Cerebellar cortex (tissue), 1 donor: ENCODE measurements at places on chromosomes 7 and 10.
A peak's percentile ranks its signal among the peaks of the same experiment; 100 is the strongest.

- no peak for DNase-seq
Observed at GRCh38 chr7:154960063-154960790, 42.7 kb downstream of the PAXIP1 start.

GRCh38 chr7:133061792-133062191 is 20.1 kb downstream of the CHCHD3 start:
- no peak for DNase-seq

DNA sequence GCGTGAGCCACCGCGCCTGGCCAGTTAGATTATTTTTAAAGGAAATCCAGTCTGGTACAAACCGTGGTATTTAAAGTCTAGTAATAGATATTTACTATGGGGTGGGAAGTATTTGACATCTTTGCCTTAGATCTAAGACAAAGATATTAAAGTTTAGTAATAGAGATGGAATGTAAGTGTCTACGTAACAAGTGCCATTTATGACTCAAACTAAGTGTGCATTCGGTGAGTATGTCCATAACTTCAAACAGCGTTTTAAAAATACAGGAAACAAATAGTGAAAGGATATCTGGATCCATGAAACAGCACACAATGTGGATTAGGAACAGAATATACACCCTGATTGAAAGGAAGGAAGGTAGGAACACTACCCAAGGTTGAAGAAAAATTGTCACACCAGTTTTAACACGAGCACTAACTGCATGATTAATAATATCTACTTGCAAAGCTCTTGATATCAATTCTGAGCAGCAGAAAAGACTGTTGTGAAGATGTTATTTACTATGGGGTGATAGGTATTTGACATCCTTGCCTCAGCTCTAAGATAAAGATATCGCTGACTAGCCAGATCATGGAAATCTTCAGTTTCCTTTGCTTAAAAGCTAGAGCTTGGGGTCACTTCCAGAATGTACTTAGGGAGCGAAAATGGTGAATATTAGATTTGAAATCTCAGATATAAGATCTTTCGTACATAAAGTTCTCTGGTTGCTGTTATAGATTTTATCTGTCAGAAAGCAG is 48.7 kb downstream of the EPC1 start:
- no peak for DNase-seq

DNA sequence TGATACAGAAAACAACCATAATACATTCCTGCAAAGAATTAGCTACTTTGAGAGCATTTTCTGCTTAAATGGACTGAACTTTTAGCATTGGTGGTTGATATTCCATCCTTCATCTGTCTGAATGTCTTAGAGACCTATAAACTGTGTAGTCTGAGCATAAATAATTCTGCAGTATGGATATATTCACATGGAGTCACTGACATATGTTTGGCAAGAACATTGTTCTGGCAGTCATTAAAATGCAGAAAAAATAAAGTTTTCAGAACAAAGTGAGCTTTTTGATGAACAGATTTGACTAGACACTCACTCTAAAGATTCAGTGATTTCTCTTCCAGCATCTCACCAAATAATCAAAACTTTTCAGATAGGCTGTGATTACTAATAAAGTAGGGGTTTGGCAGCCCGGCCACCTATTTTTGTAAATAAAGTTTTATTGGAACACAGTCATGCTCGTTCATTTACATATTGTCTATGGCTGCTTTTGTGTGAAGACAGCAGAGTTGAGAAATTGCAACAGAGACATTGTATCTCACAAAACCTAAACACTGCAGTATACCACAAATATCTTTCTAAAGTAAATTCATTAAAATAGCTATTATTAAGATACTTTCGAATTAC is 44.1 kb upstream of the RAPGEF5 start:
- no peak for DNase-seq

GRCh38 chr7:12315049-12315448 is 88.6 kb downstream of the VWDE start:
- DNase-seq: no peak

DNA sequence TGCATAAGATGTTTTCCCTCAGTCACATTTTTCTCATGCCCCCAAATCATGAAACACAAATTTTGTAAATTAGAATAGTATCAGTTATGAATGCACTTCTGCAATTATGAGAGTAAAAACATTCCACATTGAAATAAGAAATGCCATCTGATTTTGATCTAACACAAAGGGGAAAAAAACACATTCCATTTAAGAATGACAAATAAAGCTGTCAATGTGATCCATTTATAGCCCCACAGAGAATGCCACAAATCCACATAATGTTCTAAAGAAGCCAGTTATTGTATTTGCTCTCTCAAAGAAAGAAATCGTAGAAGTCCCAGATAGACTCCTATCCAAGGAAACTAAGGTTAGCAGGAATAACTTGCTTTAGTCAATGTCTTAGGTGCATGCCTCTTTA is 48.7 kb upstream of the RHOBTB1 start:
- no peak for DNase-seq

GRCh38 chr7:71633551-71634008 is 501.6 kb downstream of the GALNT17 start:
- no peak for DNase-seq

DNA sequence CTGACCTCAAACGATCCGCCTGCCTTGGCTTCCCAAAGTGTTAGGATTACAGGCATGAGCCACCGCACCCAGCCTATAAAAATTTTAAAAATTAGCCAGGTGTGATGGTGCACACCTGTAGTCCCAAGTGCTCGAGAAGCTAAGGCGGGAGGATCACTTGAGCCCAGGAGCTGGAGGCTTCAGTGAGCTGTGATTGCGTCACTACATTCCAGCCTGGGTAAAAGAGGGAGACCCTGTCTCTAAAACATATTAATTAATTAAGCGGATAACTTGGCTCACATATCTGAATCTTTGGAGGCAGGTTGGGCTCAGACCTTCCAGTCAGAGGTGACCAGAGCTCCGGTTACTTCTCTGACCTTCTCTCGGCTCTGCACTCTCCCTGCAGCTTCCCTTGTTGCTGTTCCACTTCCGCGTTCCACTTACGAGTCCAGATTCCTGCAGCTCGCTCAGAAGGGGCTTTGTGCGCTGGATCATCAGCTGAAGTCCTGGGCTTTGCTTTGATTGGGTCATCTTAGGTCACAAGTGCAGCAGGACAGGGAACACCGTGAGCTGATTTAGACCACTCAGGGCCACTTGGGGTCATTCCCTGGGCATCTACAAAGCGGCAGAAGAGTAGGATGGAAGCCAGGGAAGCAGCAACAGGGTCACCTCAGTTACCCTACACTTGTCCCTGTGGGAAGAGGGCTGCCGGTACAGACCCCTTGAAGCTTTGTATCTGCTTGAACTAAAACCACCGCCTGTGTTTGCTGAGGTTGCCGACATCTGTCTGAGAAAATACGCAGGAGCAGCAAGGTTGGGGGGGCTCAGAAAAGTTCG is 2.0 kb upstream of the ARPC1B start:
- DNase-seq: peak; percentile 24

DNA sequence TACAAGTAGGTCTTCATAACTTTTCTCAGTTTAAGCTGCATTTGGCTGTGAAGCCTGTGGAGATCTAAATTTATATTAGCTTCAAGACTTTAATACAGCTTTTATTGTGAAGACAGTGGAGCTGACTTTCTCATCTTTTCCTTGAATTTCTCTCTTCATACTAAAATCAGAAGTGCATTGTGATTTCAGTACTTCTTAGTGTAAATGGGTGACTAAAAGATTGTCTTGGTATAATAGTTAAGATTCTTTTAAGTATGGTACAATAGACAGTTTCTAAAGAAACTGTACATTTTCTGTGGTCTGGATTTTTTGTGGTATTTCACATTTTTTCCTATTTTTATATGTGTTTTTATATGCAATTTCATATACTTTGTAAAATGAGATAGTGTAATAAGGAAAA is 21.0 kb upstream of the DDX21 start:
- DNase-seq: no peak

DNA sequence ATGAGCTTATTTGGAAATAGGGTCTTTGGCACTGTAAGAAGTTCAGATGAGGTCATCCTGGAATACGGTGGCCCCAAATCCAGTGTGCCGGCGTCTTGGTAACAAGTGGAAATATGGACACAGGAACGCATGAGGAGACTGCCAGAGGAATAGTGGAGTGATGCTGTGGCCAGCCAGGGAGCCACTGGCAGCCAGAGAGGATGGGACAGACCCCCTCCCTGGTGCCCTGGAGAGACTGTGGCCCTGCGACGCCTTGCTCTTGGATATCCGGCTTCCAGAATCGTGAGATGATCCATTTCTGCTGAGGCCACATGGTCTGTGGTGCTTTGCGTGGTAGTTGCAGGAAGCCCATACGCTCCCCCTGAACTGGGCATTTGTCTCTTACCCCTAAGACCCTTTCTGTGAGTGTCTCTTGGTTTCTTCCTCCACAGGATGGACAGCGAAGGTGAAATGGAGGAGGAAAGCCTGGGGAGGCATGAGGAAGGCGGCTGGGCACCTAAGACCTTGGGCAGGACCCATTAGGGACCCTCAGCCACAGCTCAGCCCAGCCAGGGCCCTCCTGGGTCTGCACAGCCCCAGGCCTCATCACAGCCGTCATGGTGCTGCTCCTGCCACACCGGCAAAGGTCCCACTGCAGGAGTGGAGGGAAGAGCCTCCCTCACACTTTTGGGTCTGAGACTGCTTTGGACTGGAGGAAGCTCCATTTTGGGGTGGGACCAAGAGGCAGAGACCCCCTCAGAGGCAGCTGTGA is 53.6 kb downstream of the INSIG1 start:
- DNase-seq: no peak

DNA sequence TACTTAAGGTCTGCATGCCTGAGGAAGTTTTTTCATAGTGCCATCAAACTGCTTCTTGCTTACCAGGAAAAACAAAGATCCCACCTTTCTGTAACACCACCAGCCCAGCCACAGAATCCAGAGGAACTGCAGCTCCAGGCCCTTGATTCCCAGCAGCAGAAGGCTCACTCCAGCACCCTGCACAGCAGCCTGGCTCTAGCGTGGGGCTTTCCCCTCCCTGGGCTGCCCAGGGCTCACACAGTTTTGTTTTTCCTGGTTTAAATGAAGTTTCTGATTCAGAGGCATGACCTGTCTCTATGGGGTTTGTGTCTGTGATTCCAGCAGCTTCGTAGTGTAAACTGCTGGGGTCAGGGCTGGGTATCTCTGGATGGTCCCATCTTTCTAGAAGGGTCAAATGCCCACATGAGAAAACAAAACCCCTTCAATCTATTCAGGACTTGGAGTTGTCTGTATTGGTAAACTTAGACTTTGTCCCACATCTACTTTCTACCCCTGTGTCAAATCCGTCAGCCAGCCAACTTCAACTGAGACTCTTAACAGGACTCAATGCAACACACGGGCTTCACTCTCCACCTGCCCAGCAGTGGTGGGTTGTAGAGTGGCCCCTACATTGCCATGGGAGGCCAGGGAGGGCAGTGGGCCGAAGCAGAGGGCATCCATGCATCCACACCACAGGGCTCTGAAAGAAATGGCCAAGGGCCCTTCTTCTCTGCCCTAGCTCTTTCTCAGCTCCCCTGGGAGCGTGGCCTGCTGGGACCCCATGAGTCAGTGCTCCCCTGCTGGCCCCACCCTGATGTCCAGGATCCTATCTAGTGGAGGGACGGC is 73.6 kb downstream of the ATXN7L1 start:
- DNase-seq: no peak

GRCh38 chr7:44735403-44736165 is 13.1 kb upstream of the ZMIZ2 start:
- DNase-seq: no peak

GRCh38 chr10:61097026-61097425 is 153.0 kb upstream of the RHOBTB1 start:
- no peak for DNase-seq

GRCh38 chr7:37483627-37484026 is 35.0 kb upstream of the ELMO1 start:
- no peak for DNase-seq

GRCh38 chr10:107717046-107717445 is 552.5 kb upstream of the SORCS1 start:
- no peak for DNase-seq

GRCh38 chr10:11156480-11156879 is 138.8 kb downstream of the CELF2 start:
- no peak for DNase-seq

DNA sequence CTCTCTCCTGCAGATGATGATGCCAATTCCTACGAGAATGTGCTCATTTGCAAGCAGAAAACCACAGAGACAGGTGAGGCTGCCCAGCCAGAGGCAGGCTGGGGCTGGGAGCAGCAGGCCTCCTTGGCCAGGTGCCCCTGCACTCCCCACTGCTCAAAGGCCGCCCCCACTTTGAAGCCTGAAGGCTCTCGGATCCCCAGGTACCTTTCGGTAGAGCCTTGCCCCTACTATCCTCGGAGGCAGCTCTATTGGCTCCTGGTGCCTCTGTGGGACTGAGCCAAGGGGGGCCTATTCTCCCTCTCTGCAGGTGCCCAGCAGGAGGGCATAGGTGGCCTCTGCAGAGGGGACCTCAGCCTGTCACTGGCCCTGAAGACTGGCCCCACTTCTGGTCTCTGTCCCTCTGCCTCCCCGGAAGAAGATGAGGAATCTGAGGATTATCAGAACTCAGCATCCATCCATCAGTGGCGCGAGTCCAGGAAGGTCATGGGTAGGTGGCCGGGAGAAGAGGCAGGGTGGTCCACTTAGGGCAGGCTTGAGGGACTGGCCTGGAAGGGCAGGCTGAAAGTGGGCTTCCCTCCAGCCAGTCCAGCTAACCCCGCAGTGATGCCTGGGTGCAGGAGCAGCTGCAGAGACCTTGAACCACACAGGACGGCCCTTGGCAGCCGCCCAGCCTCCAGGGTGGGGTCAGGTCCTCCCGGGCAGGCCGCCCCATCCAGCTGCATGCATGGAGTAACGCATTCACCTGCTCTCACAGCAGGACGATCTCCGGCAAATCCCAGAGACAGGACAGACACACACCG is 14.1 kb downstream of the LAT2 start:
- no peak for DNase-seq

DNA sequence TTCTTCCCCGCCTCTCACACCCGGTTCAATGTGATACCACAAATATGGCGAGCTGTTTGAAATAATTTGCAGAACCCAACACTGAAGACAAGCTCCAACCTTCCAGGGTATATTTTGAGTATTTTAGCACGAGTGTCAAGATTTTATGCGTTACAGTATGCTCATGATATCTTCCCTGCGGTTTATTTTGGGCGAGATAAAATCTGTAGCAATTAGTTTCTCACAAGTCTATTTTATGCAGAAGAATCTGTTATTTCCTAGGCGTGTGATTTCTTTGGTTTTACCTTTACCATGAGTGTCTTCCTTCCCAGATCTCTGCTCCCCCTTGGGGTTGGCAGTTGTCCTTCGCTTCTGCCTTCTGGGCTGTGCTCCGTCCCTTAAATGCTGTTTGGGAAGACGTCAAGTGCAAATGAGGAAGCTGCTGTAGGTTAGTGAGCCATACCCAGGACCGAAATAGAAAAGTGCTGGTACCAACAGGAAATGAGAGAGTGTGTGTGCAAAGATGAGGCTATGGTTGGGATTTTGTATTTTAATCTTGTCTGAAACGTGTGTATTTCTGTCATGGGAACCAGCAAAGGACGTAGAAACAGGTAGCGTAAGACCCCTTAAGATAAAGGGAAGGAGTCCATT is 299.8 kb downstream of the KLF6 start:
- DNase-seq: no peak

- DNase-seq: no peak
Observed at GRCh38 chr7:41507686-41508268, 195.1 kb downstream of the INHBA start.

- no peak for DNase-seq
Observed at GRCh38 chr7:151921451-151921850, 34.8 kb upstream of the GALNTL5 start.
